Subcutaneous preadipocyte (primary cell): ENCODE measurements at places on chromosomes 4 and X. TPM values are rescaled to one million over a fixed set of nuclear protein-coding genes. Genes with fewer than 3 reads are reported as not detected.

Gene ASB5
- total RNA-seq = under 0.01 TPM in 2 replicates

Gene HSFX2
- total RNA-seq = not detected in 2 replicates

Gene DMRTC1
- not detected in 2 replicates for total RNA-seq

Gene HPSE
- total RNA-seq = 1.8 and 3.7 TPM in 2 replicates

Gene NALF2
- total RNA-seq = not detected in 2 replicates
